ENCODE measurements at places on chromosomes 6 and 20.

DNA sequence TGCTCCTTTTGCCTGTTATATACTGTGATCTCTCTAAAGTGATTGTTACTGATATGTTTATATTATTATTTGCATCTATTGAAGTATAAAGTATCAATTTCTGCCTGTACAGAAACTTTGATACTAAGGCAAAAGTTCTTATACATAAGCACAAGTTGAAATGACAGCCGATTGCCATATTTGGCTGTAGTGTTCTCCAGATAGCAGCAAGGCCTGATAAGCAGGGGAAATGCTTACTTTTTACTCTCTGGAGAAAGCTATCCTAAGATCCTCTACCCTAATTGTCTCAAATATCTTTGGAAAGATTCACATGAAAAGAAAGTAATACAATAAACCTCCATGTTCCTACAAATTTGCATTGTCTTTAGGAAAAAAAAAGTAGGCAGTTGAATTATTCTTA lies 31.4 kb downstream of the SENP6 start:
- no peak for DNase-seq

DNA sequence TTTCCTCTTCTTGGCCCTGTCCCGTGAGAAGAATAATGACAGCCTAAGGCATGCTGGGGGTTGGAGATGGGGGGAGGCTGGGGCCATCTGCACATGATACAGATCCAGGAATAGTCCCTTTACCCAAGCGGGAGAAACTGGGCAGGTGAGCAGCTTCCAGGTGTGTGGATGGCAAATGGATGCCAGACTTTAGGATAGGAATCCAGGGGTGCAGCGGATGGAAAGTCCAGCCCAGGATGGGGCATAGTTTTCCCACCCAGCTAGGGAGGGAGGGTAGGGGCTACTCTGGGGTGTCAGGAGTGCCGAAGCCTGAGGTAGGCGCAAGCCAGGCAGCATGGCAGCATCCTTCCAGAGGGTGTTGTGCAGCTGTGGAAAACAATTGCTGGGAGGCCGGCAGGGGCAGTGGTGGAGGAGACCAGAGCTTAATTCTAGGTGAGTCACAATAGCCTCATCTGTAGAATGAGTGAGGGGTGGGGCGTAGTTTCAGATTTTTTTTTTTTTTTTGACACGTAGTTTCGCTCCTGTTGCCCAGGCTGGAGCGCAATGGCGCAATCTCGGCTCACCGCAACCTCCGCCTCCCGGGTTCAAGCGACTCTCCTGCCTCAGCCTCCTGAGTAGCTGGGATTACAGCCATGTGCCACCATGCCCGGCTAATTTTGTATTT lies 15.4 kb upstream of the FAM110A start:
- no peak for DNase-seq

GRCh38 chr20:14609328-14610221 lies 272.2 kb upstream of the FLRT3 start:
- no peak for DNase-seq

DNA sequence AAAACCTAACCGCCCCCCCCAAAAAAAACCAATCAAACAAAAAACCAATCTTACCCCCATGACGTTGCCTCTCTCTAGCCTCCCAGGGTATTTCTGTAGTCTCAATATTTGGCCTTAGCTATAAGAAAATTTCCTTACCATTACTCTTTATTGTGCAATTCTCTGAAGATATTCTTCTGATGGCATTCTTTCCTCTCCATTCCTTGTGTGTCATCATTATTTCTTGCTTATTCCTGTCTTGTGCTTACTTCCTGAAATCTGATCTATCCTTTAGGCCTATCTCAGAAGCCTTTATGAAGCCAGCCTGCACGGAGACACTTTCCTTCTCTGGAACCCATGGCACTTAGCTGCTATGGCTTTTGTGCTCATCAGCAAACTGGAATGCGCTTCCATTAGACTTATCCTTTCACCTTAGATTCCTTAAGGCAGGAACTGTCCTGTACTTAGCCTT lies 65.9 kb upstream of the DDR1 start:
- DNase-seq = no peak

- no peak for DNase-seq
Measured at GRCh38 chr6:3176562-3177355, 19.4 kb upstream of the TUBB2A start.

DNA sequence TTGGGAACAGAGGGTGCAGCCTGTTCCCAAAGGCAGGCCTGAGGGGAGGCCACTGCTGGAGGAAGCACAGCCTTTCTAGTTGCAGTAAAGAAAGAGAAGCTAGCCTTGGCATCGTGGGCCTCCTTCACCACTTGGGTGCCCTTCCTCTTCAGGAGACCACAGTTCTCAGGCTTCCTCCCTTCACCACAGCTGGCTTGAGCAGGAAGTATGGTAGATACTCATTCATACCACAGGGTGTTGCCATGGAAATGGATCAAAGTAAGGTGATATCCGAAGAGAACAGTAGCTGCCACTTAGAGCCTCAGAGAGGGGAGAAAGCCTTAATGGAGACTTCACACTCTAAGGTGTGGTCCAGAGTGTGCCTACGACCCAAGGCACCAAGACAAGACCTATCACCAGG lies 120.4 kb upstream of the RIPOR2 start:
- DNase-seq = peak; percentile 37

Data from activated CD4-positive, alpha-beta T cell treated with anti-CD3 and anti-CD28 coated beads, Interleukin-2, amount 50 U/mL, for 1 hour (primary cell).